ENCODE measurements at places on chromosomes 7 and 10.
A peak's percentile ranks its signal among the peaks of the same experiment; 100 is the strongest.

GRCh38 chr10:21700474-21700873 is 166.4 kb downstream of the MLLT10 start:
- DNase-seq: no peak

GRCh38 chr7:36192053-36192824 is 39.2 kb downstream of the EEPD1 start:
- DNase-seq: no peak

DNA sequence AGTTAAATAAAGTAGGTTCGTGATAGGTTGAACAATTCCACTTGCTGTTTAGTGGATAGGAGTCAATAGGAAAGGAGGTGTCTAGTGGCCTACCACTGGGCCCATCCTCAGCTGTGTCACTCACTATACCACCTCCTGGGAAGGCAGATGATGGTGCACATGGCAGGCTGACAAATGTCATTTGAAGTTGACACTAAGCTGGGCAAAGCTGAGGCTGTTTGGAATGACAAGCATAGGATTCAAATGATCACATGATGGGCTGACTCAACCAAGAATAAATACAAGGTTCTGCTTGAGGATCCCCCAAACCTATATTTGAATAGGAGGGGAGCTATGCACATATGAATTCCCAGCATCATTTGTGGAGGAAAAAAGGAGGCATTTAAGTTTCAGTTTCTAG is 489.8 kb downstream of the RPS24 start:
- no peak for DNase-seq

DNA sequence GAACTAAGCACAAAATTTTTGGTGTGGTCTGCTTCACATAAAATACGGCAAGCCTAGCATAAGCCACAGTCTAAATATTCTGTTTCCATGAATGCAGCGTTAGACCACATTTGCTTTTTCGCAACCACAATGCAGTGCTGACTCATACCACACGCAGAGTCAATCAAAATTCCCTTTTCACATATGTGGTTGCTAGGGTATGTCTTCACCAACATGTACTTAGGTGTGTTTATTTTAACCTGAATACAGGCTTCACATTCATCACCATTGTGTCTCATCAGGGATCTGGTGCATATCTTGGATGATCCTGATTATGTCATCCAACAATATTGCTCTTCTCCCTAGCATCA is 90.8 kb downstream of the CHN2 start:
- DNase-seq: peak; percentile 59

GRCh38 chr7:107951896-107952295 is 51.1 kb downstream of the LAMB1 start:
- no peak for DNase-seq

- DNase-seq: no peak
These were observed 484.6 kb downstream of the PLXNA4 start for GRCh38 chr7:132091706-132092105.

GRCh38 chr7:42227021-42227420 is 10.0 kb downstream of the GLI3 start:
- no peak for DNase-seq
